ENCODE measurements at places on chromosomes 1 and 21.

GRCh38 chr1:205925736-205926135 lies 17.5 kb downstream of the SLC26A9 start:
- no peak for DNase-seq

DNA sequence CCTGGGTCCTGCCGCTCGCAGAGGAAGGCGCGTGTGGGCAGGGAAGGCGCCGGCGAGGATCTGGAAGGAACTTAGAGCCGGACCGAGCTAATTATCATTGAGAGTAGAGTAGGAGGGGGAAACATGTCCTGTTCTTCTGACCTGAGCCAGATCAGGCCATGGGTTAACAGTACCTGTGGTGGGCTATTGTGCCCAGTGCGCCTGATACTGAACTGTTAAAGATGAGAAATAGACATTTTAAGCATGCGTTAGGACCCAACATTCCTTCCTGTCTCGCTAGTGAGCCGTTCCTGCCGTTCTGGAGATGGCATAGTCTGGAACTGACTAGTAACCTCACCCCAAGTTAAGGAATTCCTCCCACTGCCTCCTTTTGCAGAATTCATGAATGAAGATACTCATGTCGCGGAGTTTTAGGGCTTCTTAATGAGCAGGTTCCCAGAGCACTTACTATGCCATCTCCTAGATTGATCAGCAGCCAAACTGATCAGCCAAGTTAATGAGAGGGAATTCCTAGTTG lies 870 bp downstream of the STRIP1 start:
- DNase-seq: no peak

GRCh38 chr1:169295425-169295824 lies 72.2 kb downstream of the NME7 start:
- DNase-seq: no peak

DNA sequence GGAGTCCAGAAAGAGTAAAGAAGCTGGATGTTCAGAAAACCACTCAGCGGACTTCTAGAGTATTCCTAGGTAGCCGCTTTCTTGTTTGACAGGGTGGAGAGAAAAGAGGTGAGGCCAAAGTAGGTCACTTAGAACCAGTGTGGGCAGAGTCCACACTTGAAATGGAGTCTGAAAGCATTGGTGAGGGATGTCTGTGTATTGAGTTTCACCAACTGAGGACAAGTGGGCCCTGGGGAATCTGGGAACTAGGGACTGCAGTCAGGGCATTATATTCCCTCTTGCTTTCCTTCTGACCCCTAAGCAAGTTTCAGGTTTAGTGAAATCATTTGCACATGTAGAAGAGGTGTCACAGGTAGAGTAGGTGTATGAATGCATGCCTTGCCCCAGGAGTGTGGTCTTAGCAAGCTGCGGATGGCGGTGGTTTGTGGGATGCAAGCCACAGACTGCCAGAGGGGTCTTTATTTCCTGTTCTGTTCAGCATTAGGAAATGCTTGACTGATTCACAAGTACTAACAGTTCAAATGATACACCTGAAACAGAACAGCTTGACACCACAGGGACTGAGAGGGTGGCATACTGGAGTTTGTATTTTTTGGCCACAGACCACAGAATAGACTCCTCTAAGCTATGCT lies 1.1 kb upstream of the GNG12 start:
- DNase-seq: no peak

DNA sequence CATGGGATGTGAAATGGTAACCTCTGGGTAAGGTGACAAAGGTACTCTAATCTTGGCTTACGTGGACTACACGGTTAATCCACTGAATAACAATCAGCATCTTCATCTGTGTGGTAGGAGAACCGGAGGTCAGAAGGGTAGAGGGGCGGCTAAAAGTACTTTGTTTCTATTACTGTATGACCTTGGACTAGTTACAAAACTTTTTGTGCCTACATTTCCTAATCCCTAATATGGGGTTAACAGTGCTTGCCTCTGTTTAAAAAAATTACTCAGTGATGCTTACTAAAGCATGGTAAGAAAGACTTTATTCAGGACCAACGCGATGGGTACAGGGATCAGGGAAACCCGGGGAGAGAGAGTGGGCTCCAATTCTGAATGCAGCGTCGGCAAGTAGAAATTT lies 1.7 kb upstream of the MRPS6 start:
- DNase-seq: no peak
